ENCODE measurements at places on chromosomes 5 and 9. TPM values are rescaled to one million over a fixed set of nuclear protein-coding genes. Genes with fewer than 3 reads are reported as not detected.

IFNK gene
- total RNA-seq, result not detected

DMRTA1 gene
- 7.9 TPM for total RNA-seq

ABITRAM gene
- total RNA-seq, result 5.2 TPM

WASHC1 gene
- total RNA-seq, result 2.6 TPM

AGXT2 gene
- total RNA-seq, result 56.7 TPM

GLRA1 gene
- not detected for total RNA-seq

PPP3R2 gene
- not detected for total RNA-seq

DNA sequence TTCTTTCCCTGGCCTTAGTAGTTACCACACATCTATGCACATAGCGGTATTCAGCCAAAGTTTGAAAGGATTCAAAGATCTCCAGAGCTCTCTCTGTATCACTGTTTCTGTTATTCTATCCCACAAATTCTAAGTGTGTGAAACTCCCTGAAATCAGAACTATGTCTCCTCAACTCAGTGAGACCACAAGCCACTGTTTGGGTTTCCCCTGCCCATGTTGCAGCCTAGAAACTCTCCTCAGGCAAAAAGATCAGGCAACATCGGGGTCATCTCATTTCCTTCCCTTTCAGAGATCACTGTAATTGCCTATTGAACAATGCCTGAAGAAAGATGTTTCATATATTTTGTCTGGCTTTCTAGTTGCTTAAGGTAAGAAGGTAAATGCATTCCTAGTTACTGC, 135.6 kb downstream of the TMC1 start:
- DNase-seq, result no peak

- no peak for DNase-seq
Observed at GRCh38 chr9:134406366-134407120, 80.3 kb downstream of the RXRA start.

- DNase-seq, result no peak
Observed at GRCh38 chr5:139746691-139747582, 48.7 kb upstream of the PSD2 start.

- DNase-seq, result no peak
Observed at GRCh38 chr9:96025995-96026602, 150.6 kb downstream of the ERCC6L2 start.

- no peak for DNase-seq
Observed at GRCh38 chr5:143229896-143230675, 173.4 kb downstream of the NR3C1 start.

GRCh38 chr5:64210866-64211265, 45.2 kb downstream of the RNF180 start:
- DNase-seq, result no peak

GRCh38 chr5:59837071-59837470, 56.5 kb downstream of the PDE4D start:
- DNase-seq, result no peak

DNA sequence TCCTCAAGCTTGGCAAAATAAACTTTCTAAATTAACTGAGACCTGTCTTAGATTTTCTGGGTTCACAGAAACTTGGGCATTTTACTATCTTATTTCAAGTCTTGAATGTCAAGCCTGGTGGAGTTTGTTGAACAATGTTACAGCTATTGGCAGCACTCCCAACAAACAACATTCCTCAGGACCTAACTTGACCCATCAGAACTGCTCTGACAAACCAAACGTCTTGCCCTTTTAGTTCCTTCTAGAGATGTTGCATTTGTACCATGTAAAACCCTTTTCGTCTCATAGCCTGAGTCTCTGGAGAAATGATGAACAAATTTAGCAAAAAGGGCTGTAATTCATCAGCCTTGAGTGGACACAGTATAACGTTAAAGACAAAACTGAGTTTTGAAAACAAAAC, 51.1 kb downstream of the GNA14 start:
- DNase-seq, result no peak

DNA sequence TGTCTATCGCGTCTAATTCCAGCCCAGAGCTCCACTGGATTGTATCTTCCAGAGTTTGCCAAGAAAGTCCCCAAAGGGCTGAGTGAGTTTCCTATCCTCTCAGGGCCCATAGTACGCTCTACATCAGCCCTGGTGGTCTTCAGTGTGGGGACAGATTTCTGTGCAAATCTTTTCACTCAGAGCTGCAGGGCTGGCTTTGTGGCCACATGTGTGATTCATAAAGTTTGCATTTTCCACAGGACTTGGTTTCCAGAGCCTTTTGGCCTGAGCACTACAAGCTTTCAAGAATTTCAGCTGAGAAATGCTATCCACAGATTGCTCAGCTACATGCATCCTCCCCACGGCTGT, 76.7 kb upstream of the CXCL14 start:
- no peak for DNase-seq

DNA sequence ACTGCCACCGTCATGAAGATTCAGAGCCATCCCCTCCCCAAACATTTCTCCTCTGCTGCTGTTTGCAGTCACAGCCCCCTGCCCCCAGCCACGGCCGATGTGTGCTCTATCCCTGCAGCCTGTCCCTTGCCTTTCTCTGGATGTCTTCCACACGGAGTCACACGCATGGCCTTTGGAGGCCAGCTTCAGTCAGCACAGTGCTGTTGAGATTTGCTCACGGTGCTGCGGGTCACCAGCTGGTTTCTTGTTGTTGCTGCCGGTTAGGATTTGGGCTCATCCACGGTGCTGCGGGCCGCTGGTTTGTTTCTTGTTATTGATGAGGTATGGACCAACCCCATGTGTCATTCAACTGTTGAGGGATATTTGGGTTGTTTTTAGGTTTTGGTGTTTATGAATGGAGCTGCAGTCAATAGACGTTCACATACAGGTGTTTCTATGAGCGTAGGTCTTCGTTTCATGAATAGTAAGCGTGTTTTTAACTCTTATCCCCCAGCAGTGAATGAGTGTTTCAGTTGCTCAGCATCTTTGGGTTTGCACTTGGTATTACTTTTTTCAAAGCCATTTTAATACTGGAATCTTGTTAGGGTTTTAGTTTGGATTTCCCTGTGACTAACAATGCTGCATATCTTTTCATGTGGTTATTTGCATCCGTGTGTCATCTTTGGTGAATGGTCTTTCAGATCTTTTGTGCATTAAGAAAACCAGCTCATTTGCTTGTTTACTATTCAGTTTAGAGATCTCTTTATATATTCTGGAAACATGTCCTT, 57.6 kb downstream of the AHRR start:
- no peak for DNase-seq

- no peak for DNase-seq
Observed at GRCh38 chr5:27962198-27962597, 923.8 kb upstream of the CDH9 start.

GRCh38 chr5:16577677-16578076, 39.1 kb downstream of the RETREG1 start:
- no peak for DNase-seq

GRCh38 chr5:10454591-10455276, 13.1 kb downstream of the ROPN1L start:
- DNase-seq, result no peak

DNA sequence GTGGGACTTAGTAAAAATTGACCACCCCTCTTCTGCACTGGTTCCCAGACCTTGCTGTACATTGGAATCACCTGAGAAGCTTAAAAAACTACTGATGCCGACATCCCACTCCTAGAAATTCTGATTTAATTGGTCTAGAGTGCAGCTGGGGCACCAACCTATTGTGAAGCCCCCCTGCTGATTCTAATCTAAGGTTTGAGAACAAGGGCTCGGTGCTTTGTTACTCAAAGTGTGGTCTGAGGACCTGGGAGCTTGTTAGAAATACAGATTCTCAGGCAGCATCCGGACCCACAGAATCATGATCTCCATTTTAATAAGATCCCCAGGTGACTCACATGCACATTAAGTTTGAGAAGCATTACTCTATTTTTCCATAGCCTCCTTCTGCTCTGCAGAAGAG, 57.8 kb upstream of the LPAR1 start:
- DNase-seq, result no peak

GRCh38 chr5:172090976-172091547, 84.6 kb upstream of the FBXW11 start:
- no peak for DNase-seq
